ENCODE measurements at places on chromosomes 7 and 10.

DNA sequence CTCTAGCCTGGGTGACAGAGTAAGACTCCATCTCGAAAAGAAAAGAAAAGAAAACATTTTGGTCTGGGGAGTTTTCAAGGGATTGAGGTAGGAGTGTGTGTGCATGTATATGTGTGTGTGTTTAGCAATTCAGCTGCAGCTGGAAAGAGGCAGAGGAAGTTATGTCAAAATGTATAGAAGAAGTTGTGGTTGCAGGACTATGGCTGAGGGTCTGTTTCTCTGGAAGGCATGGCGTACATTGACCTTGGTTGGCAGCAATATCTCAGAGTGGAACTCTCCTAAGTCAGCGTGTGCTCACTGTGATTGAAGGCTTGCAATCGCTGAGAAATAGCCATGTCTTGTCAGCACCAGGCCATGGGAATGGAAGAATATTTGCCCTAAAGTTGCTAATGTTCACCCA lies 28.6 kb upstream of the RHBDD2 start:
- no peak for DNase-seq

DNA sequence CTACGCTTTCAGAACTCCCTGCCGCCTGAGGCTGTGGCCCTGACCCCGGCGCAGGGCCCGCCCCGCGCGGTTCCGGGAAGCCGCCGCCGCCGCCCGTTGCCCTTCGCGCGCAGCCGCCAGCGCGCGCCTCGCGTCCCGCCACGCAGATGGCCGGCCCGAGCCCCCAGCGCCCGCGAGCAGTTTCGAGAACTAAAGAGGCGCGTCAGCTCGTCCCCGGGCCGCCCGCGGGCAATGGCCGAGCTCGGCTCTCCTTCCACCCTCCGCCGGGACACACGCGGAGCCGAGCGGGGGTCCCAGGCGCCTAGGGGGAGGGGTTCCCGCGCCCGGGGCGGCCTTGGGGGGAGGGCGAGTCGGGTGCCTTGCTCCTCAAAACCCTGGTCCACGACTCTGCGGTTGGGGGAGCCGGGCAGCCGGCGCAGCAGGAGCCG lies 1.8 kb downstream of the HNRNPF start:
- DNase-seq = peak; percentile 51

DNA sequence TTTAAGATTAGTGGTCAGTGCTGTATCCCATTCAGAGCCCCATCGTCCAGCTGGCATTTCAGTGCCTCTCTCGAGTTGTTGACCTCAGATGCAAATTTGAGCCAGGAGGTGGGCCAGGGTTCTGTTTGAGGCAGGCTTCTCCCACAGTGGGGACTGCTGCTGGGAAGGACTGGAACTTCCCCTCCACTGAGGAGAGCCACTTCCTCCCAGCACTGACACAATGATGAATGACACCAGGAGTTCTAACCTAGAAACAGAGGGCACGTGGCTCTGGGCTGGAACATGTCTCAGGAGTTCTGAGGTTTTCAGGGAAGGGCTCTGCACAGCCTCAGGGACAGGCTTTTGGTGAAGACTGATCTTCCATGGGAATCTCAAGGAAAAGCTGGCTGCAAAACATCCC lies 18.3 kb upstream of the BTBD16 start:
- no peak for DNase-seq

- no peak for DNase-seq
These were observed 89.9 kb downstream of the ZNF277 start for GRCh38 chr7:112296432-112296831.

- no peak for DNase-seq
These were observed 133.3 kb upstream of the PODXL start for GRCh38 chr7:131689662-131690234.

GRCh38 chr10:51231754-51232153 lies 157.5 kb downstream of the PRKG1 start:
- no peak for DNase-seq

GRCh38 chr7:121961089-121961867 lies 88.3 kb downstream of the PTPRZ1 start:
- no peak for DNase-seq

GRCh38 chr7:155230169-155230593 lies 67.5 kb upstream of the INSIG1 start:
- DNase-seq = peak; percentile 74

DNA sequence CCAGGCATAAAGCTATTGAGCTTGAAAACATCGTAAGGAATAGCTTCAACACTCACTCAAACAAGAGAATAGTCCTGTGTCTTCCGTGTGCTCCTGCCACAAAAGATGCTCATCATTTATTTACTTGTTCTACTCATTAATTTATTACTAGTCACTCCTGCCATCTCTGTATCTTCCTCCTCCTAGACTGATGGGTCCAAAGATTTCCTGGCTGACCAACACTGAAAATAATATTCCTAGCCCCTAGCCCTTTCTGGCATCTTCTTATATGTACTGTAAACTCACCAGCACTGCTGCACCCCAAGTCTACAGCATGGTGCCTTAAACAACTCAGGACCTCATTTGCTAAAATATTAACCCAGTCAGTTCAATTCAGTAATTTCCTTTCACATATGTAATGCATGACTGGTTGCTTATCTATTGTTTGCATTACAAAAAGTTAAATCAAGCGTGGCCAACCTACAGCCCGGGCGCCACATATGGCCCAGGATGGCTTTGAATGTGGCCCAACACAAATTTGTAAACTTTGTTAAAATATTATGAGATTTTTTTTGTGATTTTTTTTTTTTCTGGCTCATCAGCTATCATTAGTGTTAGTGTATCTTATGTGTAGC lies 86.7 kb upstream of the GSDME start:
- DNase-seq = no peak

DNA sequence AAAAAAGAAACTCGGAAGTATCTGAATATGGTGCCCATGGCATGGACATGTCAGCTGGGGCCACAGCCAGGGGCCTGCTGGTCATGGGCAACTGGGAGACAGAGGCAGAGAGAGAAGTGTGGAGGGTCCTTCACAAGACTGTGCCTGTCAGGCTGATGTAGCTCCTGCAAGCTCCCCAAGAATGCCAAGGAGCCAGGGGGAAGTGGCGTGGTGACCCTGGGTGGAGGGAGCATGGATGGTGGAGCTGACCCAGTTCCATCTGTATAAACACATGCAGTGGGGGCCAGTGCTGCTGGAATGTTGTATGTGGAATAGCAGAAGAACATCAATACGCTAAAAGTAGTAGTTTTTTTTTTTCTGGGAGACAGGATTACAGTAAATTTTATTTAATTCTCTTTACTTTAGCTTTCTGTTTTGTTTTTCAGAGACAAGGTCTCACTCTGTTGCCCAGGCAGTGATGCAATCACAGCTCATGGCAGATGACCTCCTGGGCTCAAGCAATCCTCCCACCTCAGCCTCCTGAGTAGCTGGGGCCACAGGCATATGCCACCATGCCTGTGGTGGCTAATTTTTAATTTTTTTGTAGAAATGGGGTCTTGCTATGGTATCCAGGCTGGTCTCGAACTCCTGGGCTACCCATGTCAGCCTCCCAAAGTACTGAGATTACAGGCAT lies 10.5 kb upstream of the ZMIZ2 start:
- DNase-seq = no peak

DNA sequence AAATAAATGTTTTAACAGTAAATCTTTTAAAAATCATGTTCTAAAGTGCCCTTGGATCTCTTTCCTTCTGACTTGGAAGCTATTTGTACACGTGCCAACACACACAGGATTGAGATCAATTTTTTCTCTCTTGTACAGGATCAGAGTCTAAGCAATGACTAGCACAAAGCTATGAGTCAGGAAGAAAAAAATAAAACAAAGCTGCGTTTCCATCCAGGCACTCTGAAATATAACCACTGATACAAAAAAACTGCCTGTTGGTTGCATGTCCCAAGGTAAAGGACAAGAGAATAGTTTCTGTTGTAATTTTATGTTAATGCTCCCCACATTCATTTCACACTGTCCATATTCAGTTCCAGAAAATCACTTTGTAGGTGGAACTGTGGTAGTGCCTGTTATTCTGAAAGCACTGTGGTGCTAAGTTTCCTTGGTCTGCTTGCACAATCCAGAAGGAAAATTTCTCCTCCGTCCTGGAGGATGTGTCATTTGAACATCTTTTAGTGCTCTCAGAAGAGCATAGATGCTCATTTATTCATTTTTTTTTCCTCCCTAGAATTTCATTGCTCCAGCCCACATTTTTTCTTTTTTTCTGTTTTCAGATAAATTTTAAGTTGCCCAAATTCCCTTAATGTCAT lies 113.4 kb downstream of the PLXDC2 start:
- no peak for DNase-seq

GRCh38 chr10:80408242-80409101 lies at the start of gene PRXL2A:
Gene PRXL2A (plus strand): TSS chr10:80408551. CDS start chr10:80420468, 11,917 bp downstream.
- DNase-seq = peak; percentile 90

DNA sequence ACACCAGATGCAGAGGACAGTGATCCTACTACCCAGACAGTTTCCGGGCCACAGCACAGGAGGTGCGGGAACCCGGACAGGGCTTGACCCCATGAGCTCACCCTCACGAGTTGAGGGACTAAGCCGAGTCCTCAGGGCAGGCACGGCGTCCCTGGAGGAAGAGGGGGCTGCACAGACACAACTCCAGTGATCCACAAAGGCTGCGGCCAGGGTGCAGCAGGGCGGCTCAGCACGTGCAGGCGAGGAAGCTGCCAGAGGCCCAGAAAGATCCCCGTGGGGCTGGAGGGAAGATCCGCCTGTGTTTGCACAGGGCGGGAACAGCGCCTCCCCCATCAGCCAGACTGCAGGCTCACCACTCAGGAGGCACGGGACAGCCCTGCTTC lies 45.9 kb upstream of the TMEM72 start:
- DNase-seq = no peak

DNA sequence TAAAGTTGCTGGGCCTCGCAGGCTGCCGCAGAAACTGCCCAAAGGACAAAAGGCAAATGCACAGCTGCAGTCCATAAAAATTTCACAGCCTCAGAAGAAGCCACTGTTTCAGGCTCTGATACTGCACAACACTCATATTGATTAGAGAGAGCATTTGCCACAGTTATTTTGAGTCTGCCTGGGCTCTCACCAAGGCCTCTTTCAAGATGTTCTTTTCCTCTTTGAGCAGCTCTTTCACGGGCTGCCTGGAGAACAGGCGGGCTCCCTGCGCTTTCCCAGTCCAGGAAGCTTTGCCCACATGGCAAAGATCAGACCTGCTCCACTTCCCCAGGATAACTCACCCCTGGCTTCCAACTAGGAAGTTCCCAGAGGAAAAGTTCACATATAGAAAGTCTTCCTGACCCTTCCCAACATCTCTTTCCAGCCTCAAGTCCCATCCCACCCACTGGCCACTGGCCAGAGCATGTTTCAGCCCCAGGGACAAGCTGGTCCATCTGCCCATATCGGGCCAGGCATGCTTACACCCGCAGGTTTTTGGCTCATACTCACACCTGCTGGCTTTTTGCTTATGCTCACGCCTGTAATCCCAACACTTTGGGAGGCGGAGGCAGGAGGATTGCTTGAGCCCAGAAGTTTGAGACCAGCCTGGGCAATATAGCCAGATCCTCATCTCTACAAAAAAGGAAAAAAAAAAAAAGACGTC lies 3.3 kb downstream of the SLIT1 start:
- DNase-seq = no peak

- peak; percentile 9 for DNase-seq
These were observed 32.4 kb downstream of the CAMK2B start for GRCh38 chr7:44292876-44293560.

DNA sequence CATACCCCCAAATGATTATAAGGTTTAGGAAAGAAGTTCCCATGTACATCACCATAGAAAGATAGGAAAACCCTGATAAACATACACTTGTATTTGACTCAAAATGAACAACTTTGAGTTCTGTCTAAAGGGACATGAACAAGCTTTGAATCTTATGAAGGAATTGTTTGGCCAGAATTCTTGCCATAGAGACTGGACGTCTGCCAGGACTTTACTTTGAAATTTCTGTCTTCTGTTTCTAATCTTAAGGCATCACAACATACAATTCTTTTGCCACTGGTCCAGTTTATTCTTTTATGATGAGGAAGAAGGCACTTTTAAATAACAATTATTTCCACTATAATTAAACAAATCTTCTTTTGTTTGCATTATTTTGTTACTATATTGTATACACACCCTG lies 26.2 kb upstream of the CYP26C1 start:
- no peak for DNase-seq

GRCh38 chr7:123929107-123929506 lies 4.1 kb downstream of the SPAM1 start:
- DNase-seq = no peak

DNA sequence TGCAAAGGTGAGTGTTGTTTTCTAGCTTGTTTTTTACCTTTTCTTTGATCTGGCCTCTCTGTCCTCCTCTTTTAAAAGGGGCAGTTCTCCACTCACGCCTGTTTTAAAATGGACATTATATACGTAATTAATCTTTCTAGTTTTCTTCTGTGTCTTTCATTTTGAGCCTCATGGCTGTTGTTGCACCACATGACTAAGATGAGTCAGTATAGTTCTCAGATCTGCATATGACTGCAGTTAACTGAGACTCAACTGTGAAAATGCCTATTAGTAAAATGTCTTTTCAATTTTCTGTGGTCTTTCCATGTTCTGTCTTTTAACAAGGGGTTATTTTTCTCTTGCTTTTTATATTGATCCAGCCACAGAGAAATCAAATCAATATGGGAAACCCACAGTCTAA lies 296.1 kb downstream of the CDK14 start:
- no peak for DNase-seq
